ENCODE measurements at places on chromosomes 11 and 22. TPM values are rescaled to one million over a fixed set of nuclear protein-coding genes. Genes with fewer than 3 reads are reported as not detected.

DNA sequence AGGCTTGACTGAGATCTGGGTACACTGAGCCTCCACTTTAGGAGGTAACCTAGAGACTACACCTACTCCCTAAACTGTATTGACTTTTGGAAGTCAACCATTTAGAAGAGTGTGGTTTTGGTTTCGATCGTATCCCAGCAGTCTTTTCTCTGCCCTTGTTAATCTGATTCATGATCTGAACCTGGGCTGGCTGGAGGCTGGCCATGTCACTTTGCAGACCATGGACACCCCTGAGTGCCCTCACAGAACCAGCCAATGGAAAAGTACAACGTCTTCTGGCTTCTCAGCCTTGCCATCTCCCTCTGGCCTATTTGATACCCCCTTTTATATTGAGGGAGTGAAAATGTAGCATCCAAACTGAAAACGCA, 10.8 kb downstream of the EHF start:
- no peak for DNase-seq

DNA sequence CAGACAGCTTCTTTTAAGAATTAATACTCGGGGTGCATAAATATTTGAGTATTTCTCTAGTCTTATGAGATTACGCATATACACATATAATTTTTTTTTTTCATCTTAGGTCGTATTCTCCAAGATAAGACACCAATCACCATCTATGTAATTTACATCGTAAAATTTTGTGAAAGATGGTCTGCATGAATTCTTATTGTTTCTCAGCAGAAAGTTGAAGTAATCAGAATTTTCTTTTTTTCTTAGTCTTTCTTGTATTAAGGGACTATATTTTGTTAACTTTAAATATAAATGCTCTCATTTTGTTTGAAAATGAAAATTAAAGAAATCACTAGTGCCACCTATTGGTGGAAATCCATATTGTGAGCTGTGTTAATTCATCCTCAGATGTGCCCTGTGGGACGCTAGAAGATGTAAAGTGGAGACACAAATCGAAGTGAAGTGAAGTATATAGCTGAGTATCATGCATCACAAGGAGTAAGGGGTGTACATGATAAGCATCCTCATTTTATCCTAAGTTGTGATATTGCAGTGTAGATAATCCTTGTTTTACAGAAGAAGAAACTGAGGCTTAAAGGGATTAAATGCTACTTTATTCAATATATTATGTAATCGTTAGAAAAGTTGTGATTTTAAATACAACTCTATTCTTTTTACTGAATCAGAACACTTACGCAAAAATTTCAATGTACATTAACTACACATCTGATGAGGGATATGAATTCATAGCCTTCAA, 2084.3 kb downstream of the LRRC4C start:
- DNase-seq: no peak

- DNase-seq: peak; percentile 86
Observed at GRCh38 chr22:36470162-36470993, 11.1 kb downstream of the TXN2 start.

DNA sequence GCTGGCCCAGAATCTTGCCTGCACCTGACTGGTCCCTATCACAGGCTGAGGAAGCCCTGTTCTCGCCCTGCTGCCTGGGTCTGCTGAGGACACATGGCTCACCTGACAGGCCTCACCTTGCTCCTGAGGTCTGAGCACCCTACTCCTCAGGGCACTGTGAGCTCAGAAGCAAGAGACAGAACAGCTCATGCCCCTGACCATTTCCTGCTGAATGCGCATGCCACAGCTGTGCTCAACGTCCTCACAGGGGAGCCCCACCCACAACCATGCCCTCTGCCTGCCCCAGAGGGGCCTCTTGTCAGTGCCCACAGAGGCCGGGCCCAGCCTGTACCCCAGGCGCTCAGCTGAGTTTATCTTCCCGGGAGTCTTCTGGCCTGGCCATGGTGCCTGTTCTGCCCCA, 2.8 kb upstream of the TSPO start:
- no peak for DNase-seq

RTCB gene
- 49.3 TPM for total RNA-seq

TUB gene
- 22.9 TPM for total RNA-seq

LRRC10B gene
- 1.1 TPM for total RNA-seq

SERPIND1 gene
- 4.1 TPM for total RNA-seq

OR51D1 gene
- total RNA-seq: not detected

CARD16 gene
- 1.6 TPM for total RNA-seq

Measured in right atrium auricular region (tissue), 2 donors.